ENCODE measurements at places on chromosomes 7 and 10. TPM values are rescaled to one million over a fixed set of nuclear protein-coding genes. Genes with fewer than 3 reads are reported as not detected.

NRG3 gene
- not detected for total RNA-seq

CYP2C19 gene
- total RNA-seq = 0.12 TPM

CCNJ gene
- 7.5 TPM for total RNA-seq

ZNF365 gene
- total RNA-seq = 0.98 TPM

LRRD1 gene
- not detected for total RNA-seq

OR2A1 gene
- total RNA-seq = not detected

INSYN2A gene
- total RNA-seq = 1.6 TPM

AVL9 gene
- total RNA-seq = 32.9 TPM

ZNF804B gene
- not detected for total RNA-seq
